Hepatic stellate cell (primary cell): ENCODE measurements at places on chromosomes 4 and X.
A peak's percentile ranks its signal among the peaks of the same experiment; 100 is the strongest.

DNA sequence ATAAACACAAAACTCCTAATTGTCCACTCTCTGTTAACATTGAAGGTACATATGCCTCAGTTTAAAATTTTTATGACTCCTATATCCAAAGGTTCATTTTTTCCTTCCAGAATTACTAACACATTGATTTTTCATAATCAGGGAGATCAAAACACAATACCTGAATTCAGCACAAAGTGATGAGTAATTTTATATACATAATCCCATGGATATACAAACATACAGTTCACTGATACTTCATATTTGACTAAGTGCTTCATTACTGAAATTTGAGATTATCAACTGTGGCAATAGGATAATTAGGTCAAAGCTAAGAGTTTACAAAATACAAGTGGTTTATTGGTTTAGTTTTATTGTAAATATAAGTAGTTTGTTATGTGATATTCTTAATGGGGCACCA, 176.2 kb upstream of the PRPS2 start:
- no peak for DNase-seq

DNA sequence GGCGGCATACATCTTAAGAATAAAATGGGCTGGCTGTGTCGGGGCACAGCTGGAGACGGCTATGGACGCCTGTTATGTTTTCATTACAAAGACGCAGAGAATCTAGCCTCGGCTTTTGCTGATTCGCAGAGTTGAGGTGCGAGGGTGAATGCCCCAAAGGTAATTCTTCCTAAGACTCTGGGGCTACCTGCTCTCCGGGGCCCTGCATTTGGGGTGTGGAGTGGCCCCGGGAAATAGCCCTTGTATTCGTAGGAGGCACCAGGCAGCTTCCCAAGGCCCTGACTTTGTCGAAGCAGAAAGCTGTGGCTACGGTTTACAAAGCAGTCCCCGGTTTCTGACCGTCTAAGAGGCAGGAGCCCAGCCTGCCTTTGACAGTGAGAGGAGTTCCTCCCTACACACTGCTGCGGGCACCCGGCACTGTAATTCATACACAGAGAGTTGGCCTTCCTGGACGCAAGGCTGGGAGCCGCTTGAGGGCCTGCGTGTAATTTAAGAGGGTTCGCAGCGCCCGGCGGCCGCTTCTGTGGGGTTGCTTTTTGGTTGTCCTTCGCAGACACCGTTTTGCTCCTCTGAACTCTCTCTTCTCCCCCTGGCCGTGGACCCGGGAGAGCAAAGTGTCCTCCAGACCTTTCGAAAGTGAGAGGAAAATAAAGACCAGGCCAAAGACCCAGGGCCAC, 1.9 kb downstream of the SHOX start:
- DNase-seq = no peak

- no peak for DNase-seq
These were observed 19.1 kb downstream of the RNF212 start for GRCh38 chr4:1094336-1094690.

- no peak for DNase-seq
These were observed 44.9 kb upstream of the GPRIN3 start for GRCh38 chr4:89352541-89352940.

GRCh38 chr4:72918362-72918761, 151.2 kb downstream of the COX18 start:
- DNase-seq = no peak

GRCh38 chr4:156515295-156515694, 456.3 kb downstream of the PDGFC start:
- no peak for DNase-seq

GRCh38 chr4:168776382-168776781, 233.7 kb downstream of the CBR4 start:
- DNase-seq = no peak

- DNase-seq = no peak
These were observed 18.3 kb upstream of the ACSL1 start for GRCh38 chr4:184843984-184844554.

DNA sequence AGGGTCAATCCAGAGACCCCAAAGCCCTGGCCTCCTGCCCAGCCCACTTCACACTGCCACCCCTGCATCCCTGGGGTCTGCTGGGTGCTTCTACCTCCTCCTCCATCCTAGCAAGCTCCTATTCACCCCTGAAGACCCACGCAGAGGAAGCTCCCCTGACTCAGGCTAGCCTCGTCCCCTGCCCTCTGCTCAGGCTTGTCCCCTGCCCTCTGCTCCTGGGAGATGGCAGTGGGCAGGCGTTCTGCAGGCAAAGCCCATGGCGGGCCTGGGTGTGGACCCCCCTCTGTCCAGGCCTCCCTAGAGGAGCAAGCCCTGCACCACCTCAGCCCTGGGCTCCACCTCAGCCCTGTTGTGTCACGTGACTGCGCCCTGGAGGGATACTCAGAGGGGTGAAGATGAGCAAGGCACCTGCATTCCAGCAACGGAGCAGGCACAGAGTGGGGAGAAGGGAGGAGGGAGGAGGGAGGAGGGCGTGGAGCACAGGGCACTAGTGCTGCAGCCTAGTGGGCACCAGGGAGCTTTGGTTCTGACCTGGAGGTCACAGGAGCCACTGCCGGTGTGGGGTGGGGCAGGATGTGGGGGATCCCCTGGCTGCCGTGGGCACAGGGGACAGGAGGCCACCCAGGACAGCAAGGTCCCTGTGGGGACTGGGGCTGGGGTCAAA, 27.6 kb upstream of the FGFR3 start:
- DNase-seq = no peak

GRCh38 chrX:132766452-132766851, 192.0 kb downstream of the HS6ST2 start:
- DNase-seq = no peak

GRCh38 chr4:137065311-137065710, 467.0 kb downstream of the PCDH18 start:
- peak; percentile 14 for DNase-seq

GRCh38 chr4:188030401-188030800, 34.8 kb downstream of the ZFP42 start:
- no peak for DNase-seq

DNA sequence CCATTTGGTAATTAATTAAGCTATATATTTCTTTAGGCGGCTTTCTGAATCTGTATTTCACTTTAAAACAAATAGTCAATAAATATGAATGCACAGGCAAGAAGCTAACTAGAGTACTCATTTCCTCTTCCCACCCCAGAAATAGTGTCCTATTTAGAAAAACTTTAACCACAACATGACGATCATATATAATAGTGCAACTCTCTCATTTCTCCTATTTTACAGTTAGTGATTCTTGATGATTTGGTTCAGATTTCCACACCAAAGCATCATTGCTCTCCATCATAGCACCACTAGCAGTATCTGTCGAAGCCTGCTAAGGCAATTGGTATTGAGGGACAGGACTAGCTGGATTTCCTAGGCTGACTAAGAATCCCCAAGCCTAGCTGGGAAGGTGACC, 184.0 kb upstream of the GALNTL6 start:
- DNase-seq = no peak

- no peak for DNase-seq
These were observed 96.2 kb upstream of the GPRIN3 start for GRCh38 chr4:89403826-89404225.

DNA sequence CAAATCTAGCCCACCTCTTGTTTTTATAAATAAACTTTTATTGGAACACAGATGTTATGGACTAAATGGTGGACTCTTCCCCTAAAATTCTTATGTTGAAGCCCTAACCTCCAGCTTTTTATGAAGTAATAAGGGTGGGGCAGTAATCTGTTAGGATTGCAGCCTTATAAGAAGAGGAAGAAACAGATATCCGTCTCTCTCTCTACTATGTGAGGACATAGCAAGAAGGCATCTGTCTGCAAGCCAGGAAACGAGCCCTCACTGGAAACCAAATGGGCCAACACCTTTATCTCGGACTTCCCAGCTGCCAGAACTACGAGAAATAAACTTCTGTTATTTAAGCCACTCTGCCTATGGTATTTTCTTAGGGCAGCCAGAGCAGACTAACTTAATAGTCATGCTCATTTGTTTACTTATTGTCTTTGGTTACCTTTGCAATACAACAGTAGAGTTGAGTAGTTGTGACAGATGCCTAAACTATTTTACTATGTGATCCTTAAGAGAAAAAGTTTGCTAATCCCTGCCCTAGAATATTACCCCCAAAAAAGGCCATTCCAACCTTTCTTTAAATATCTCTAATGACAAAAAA, 67.4 kb downstream of the MANBA start:
- DNase-seq = no peak

GRCh38 chrX:18721683-18722499, 14.4 kb downstream of the PPEF1 start:
- no peak for DNase-seq
